Fibroblast of skin of left quadriceps (primary cell): ENCODE measurements at places on chromosomes 2 and 18.
A peak's percentile ranks its signal among the peaks of the same experiment; 100 is the strongest.

DNA sequence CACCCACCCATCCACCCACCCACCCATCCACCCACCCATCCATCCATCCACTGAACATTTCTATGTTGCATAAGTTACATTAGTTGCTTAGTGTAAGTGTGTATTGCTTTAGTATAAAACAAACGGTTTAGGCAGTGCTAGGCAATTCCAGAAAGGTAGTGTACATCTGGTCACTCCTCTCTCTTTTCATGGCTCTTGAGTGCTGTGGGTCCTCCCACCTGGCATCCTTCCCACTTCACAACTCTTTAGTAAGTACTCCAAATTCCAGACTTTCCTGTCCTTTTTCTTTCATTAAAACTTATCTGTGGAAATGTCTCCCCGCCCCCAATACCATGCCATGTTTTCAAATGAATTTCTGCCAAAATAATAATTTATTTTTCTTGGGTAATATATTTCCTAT lies 122.5 kb downstream of the PLEKHM3 start:
- DNase-seq = no peak

GRCh38 chr2:38218591-38218991 lies 142.6 kb upstream of the CYP1B1 start:
- no peak for DNase-seq

GRCh38 chr2:60958361-60958760 lies 59.2 kb upstream of the PEX13 start:
- peak; percentile 32 for DNase-seq

- DNase-seq = peak; percentile 47
Measured at GRCh38 chr2:178891265-178891958, 84.2 kb upstream of the TTN start.

- no peak for DNase-seq
Measured at GRCh38 chr2:222025881-222026271, 272.9 kb downstream of the PAX3 start.

DNA sequence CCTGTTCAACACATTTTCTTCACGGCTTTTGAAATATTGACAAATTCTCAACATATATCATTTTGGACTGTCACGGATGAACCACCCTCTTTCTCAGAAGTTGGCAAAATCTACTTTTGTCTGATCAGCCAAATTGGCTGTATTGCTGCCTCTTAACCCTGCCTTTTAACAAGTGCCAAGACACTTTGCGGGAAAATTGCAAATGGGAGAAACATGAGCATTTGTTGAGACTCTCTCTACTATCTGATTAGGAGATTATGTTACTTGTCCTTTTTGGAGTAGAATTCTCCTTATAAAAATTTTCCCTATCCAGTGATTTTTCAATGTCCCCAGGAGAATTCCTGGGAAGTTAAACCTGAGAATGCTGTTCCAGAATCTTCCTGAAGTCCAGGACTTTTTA lies 256.2 kb upstream of the ZSWIM2 start:
- DNase-seq = no peak

DNA sequence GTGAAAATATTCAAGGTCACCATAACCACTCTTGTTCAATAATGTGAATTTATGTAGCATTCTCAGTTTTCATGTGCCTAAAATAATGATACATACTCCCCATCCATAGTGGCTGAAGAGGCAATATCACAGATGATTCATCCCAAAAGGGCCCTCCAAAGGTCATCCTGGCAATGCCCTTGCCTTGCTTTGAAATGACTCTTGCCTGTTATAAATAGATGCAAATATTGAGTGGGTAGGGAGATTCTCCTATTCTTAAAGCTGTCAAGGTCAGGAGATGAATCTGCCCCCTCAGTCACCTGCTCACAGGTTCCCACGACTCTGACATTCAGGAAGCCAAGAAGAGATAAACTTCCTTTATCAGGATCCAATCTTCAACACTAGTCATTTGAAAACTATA lies 490.5 kb downstream of the TNS1 start:
- DNase-seq = no peak

- no peak for DNase-seq
Measured at GRCh38 chr2:64228918-64229317, 84.7 kb upstream of the PELI1 start.

GRCh38 chr18:31102941-31103340 lies 720 bp upstream of the DSC2 start:
- no peak for DNase-seq

DNA sequence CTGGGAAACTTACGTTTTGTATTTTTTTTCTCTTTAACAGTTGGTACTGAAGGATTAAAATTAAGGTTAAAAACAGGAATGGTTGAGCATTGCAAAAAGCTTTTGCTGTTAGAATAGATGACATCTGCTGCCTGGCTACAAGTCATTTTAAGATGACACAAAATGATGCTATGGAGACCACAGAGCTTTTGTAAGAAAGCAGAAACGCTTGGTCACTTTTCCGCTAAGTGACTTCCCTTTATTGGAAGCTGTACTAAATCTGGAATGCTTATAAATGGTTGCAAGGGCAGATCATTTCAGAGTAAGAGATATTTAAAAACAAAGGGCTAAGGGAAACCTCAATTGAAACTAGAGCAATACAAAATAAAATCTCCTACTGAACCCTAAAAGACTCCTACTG lies 544.0 kb downstream of the STK39 start:
- DNase-seq = no peak

DNA sequence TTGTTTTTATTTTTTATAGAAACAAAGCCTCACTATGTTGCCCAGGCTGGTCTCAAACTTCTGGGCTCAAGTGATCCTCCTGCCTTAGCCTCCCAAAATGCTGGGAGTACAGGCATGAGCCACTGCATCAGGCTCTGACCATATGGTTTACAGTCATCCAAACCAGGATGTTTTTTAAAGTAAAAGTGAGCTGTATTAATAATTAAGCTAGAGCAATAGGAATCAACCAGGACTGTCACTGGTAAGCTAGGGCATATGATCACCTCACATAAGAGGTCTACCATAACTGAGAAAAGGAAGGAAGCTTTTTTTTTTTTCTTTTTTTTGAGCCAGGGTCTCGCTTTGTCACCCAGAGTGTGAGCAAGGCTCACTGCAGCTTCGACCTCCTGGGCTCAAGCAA lies 8.5 kb upstream of the RBBP8 start:
- no peak for DNase-seq

DNA sequence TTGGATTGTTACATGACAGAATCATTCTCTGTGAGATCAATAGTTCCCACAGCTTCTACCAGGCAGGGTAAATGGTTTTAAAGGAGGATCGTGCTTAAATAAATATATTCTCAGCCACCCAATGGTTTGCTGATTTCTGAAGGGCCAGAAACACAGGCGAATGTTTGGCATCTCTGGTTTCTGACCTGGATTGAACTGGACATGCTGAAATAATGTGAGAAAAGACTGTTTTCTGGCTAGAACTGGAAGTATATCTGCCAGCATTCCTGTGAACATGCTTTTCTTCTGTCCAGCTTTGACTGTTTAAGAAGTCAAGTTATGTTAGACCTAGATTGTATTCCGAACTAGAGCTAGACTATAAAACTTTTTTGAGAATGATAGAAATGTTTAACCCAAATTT lies 77.1 kb upstream of the COL3A1 start:
- DNase-seq = no peak

DNA sequence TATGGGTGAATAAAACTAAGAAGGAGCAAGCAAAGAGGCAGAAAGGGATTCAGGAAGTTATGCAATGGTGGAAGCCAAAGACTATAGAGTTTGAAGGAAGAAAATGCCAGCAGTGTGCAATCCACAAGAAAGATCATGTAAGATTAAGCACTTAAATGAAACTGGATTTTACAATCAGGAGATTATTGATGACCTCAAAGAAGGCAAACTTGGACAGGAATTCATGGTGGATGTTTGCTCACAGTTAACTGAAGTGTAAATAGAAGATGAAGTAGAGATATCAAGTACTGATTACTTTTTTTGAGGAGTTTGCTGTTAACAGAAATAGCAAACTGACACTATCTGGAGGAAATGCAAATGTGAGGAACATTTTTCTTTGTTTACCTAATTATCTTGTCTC lies 308.9 kb downstream of the RND3 start:
- DNase-seq = no peak

- no peak for DNase-seq
Measured at GRCh38 chr2:135150725-135151124, 98.6 kb downstream of the RAB3GAP1 start.

DNA sequence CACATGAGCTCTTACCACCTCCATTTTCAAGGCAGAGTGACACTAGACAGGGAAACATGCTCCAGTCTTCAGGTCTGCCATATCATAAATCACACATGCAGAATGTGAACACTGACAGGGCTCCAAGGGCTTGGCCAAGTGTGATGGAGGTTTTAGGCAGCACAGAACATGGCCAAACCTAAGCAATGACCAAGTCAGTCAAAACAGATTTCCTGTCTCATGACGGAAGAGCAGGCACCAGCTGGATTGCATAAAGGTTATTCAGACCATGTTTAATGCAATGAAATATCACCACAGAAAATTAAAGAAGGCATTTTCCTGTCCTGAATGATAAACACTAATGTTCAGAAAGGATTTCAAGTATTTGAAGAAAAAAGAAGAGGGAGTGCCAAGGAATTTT lies 72.5 kb downstream of the SUMO1 start:
- DNase-seq = peak; percentile 59

- no peak for DNase-seq
Measured at GRCh38 chr2:121075641-121076497, 209.1 kb downstream of the TFCP2L1 start.

- no peak for DNase-seq
Measured at GRCh38 chr2:241811201-241811951, 2.4 kb downstream of the NEU4 start.
